ENCODE measurements at places on chromosomes 6 and 20.
A peak's percentile ranks its signal among the peaks of the same experiment; 100 is the strongest.

DNA sequence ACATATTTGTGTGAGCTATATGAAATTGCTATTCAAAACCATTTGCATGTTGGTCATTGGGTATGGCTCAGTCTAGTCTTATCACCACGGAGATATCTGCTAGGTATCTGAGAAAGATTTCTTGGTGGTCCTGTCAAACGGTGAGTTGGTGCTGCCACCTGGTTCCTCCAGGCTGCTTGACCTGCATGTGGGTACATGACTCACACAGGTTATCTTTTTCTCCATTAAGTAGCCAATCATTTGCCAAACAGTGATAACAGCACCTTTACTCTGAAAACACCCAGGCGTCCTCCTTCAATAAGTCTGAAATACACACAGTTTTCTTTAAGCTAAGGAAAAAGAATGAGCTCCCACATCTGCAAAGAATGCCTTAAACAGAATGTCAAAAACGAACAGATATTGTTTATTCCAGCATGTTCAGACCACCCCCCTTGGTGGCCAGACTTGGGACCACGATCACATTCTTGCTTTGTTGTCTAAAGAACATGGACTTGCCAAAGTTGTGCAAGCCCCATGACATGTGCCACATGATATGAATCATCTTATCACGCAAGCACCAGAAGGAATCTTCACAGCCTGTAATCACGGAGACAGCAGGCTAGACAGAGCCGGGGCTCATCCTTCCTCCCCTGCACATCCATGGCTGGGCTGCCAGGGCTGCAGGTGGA lies 200.7 kb upstream of the THBS2 start:
- DNase-seq: no peak

DNA sequence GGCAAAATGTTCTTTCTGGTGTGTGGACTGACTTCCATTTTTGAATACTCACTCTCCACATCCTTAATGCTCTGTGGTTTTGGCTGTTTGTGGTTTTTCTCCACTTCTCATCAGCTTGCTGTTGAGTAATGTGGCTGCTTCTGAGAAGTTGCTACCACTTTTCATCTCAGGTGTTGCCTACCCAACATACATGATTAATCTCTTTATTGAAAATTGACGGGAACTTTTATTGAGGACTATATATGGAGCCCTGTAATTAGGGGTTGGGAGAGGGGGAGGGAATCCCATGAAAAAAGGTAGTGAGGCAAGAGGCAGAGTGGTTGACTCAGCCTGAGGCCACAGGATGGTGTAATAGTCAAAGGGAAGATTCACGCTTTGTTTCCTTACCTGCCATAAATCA lies 17.6 kb downstream of the IL22RA2 start:
- no peak for DNase-seq

- DNase-seq: no peak
Observed at GRCh38 chr6:150267686-150268561, 100.9 kb upstream of the IYD start.

DNA sequence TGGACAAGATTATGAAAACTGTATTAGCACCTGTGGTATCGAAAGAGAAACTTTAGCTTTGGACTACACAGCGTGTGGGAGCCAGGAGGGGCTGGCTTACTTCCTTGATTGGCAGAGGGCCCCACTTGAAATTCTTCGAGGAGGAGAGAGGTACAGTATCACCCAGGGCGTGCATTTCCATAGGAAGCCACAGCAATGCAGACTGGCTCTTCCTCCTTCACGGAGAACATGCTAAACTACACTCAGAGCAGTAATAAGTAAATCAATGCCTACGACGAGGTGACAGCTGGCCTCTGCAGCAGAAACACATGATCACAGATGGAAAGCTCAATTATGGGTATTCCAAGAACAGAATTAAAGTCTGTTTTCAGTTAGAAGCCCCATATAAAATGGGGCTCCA lies 44.2 kb downstream of the MYLK4 start:
- no peak for DNase-seq

DNA sequence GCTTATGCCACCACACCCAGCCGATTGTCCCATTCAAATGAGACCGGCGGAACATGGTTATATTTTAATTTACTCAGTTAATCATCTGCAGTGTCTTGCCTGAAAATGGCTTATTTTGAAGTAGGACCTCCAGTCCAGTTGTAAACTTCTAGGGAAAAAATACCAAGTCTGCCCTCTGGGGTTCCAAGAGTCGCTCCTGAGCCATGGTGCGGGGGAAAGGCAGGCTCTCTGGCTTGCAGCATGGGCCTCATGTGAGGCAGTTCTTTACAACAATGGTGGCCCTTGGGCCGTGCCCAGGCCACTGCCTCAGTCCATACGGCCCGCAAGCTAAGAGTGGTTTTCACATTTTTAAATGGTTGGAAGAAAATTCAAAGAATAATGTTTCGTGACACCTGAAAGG lies 62.7 kb upstream of the XRN2 start:
- DNase-seq: no peak

- no peak for DNase-seq
Observed at GRCh38 chr6:132400883-132401617, at the start of gene MOXD1. Gene MOXD1 (minus strand): TSS chr6:132401475. CDS start chr6:132401426, 49 bp downstream.

DNA sequence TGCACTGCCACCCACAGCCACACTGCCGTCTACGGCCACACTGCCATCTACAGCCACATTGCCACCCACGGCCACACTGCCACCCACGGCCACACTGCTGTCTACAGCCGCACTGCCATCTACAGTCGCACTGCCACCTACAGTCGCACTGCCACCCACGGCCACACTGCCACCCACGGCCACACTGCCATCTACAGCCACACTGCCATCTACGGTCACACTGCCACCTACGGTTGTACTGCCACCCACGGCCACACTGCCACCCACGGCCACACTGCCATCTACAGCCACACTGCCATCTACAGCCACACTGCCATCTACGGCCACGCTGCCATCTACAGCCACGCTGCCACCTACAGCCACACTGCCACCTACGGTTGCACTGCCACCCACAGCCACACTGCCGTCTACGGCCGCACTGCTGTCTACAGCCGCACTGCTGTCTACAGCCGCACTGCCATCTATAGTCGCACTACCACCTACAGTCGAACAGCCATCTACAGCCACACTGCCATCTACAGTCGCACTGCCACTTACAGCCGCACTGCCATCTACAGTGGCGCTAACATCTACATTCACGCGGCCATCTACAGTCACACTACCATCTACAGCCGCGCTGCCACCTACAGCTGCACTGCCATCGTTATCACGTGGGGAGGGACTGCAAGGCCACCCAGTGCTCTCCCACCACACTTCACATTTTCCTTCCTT lies 154.6 kb upstream of the AFDN start:
- no peak for DNase-seq

- no peak for DNase-seq
Observed at GRCh38 chr6:90021711-90022110, 127.4 kb downstream of the GJA10 start.

GRCh38 chr20:31322504-31322903 lies 14.1 kb upstream of the DEFB116 start:
- no peak for DNase-seq

DNA sequence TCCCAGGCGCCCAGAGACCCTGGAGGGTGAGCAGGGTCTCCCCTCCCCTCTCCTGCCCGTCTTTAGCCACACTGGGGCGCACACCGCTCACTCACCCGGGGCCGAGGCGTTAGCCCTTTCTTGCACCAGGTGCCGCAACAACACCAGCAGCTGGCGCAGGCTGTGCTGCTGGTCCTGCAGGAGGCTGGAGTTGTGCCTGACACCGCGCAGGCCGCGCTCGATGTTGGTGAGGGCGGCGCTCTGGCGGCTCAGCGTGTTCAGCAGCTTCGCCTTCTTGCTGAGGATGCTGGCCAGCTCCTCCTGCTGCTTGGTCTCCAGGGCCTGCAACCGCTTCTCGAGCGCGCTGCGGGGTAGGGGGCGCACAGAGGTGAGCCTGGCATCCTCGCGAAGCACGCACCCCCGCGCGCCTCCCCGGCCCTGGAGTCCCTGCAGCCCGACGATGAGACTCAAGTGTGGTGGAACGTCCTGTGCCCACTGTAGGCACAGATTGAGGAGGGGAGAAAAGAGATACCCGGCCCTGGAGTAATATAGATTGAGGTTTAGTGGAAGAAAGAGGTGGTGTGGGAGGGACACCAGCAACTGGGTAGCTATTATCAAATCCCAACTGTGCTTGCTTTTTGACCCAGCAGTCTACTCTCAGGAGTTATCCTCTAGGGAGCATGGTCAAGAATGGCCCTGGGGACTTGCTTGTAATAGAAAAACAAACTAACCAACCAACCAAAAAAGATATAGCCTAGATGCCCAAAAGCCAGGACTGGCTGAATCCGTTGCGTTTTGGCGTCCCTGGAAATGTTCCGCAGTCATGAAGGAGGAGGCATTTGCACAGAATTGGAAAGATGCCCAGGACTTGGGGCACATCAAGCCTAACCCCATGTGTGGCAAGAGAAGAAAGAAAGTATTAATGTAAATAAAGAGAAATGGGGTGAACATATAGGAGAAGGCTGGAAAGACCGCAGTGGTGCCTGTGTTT lies 30.9 kb downstream of the ANGPT4 start:
- no peak for DNase-seq

DNA sequence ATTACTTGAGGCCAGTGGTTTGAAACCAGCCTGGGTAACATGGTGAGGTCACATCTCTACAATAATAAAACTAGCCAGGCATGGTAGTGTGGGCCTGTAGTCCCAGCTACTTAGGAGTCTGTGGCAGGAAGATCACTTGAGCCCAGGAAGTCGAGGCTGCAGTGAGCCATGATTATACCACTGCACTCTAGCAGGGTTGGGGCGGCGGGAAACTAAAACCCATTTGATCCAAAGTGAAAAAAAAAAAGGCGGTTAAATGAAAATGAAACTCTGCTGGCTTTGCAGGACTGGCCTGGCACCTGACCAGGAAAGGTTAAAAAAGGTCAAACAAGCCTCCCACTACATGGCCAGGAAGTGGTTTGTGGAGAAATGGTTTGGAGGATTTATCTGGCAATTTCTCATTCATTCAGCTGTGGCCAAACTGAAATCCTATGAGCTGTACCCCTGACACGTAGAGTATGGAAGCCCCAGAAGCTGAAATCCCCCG lies 36.6 kb downstream of the MTRES1 start:
- peak; percentile 14 for DNase-seq

GRCh38 chr6:22411376-22412105 lies 114.7 kb upstream of the PRL start:
- DNase-seq: no peak

GRCh38 chr6:132937466-132937906 lies 123.1 kb downstream of the RPS12 start:
- DNase-seq: no peak

DNA sequence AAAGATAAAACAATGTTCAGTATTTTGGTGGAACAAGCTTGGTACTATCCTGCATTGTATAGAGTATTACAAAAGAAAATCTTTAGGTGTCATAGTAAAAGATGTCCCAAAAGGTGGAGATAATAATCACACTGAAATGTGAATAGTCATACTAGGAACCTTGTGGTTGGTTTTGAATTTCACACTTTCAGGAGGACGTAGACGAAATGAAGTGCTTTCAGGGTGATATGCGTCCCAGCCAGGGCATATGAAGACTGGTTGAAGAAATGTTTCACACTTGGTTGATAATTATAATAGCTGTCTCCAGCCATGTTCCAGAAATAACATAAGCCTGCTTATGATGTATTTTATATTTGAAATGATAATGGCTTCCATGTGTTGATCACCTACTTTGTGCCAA lies 60.4 kb downstream of the SCAND1 start:
- DNase-seq: no peak

DNA sequence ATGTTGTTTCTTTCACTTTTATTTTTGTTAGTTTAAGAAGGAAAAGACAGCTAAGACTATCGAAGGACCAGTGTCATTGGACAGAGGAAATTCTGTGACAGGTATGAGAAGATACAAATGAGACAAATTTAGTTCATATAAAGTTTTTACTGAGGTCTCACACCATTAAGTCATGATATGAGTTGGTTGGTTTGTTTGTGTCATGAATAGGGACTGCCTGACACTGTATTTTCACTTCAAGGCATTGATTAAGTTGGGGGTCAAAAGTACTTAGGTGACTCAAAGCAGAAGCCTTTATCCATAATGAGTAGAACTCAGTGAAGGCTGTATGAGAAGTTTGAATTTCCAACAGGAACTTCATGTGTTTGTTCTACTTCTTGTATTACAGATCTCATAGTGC lies 21.3 kb upstream of the HIVEP2 start:
- DNase-seq: no peak

GRCh38 chr20:46356195-46357029 lies 48.1 kb upstream of the CDH22 start:
- no peak for DNase-seq

GRCh38 chr6:42221546-42221945 lies 3.9 kb upstream of the MRPS10 start:
- DNase-seq: no peak

DNA sequence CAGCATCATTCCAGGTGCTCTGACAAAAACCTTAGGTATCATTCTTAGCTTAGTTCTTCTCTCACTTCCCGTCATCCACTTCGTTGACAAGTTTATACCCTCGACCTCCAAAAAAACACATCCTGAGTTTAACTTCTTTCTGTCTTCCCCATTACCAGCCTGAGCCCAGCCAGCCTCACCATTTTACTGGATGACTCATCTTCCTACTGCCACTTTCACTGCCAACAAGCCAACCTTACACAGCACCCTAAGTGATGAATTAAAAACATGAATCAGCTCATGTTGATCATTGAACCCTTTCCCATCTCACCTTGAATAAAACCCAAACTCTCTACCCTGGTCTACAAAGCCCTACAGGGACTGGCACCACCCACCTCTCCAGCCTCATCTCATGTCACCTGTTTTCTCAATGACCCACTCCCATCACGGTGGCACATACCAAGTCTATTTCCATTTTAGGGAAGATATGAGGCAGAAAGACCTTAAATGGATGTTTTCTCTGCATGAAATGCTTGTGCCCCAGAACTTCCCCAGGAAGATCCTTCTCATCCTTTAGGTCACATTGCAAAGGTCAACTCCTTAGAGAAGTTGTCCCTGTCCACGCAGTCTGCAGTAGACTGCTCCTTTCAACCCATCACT lies 9.9 kb upstream of the UST start:
- no peak for DNase-seq

- DNase-seq: no peak
Observed at GRCh38 chr6:90375681-90376439, 79.2 kb upstream of the BACH2 start.

- no peak for DNase-seq
Observed at GRCh38 chr6:132314432-132314831, 86.8 kb downstream of the MOXD1 start.
